ENCODE measurements at places on chromosomes 2 and 18. TPM values are rescaled to one million over a fixed set of nuclear protein-coding genes. Genes with fewer than 3 reads are reported as not detected.

The TEX44 gene
- total RNA-seq = not detected

The BARD1 gene
- 23.7 TPM for total RNA-seq

The OSBPL1A gene
- 54.2 TPM for total RNA-seq

The MTX2 gene
- 108 TPM for total RNA-seq

The SP5 gene
- total RNA-seq = 2.1 TPM

All from A172 (cell line).